Non-pigmented ciliary epithelial cell (primary cell): ENCODE measurements at places on chromosomes 12 and 14.

- DNase-seq = no peak
Measured at GRCh38 chr12:54017878-54018467, 9.2 kb downstream of the HOXC8 start.

DNA sequence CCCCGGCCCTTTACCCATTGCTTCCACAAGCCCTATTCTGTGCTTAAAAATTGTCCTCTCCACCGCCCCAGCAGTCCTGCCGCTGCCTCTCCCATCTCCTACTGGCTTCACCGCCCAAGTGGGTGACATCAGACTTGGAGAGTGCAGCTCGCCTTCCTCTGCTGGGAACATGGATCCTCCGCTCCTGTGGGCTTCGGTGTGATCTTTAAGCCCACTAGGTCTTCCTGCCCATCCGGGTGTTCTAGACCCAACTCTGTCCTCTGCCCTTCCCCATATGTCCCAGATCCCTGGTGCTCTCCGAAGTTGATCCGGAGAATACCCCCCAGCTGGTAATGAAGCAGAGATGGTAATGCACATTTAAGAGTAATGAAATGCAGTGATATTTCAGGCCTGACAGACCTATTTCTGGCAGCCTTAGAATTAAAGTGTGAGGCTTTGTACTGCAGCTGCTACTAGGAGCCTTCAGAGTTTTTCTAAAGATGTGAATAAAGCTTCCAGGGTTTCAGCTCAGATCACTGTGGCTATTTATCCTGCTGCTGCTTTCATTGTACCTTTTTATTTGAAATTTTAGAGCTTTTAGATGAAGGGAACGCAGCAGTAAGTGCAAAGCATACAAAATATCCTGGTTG lies 22.9 kb upstream of the CTDSP2 start:
- DNase-seq = no peak

GRCh38 chr12:51867371-51867770 lies 18.9 kb upstream of the FIGNL2 start:
- DNase-seq = no peak

- no peak for DNase-seq
Measured at GRCh38 chr14:29518335-29518734, 409.3 kb downstream of the PRKD1 start.

- no peak for DNase-seq
Measured at GRCh38 chr12:1978078-1978862, 26.0 kb downstream of the DCP1B start.

DNA sequence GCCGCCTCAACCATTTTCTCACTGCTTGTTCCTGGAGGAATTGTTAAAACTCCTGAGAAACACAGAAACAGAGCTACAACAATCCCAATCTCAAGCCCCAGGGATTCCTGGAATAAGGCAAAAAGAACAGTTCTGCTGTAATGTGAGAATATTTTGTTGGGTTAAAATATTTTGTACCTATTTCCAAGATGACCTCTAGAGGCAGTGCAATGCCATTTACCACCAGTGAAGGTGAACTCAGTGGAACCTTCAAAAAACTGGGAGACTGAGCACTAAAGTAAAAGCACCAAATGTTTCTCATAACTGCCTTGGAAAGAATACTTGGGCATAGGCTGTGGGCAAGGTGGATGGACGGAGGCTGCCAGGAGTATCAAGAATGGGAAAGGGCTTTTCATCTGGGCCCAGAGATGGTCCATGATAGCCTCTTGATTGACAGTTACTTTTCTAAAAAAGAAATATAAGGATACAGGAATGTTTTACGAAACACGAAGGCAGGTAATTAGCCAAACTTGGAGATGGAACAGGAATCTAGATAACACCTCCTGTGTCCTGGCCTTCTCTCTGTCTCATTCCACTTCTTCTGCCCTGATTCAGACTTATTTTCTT lies 334.0 kb upstream of the FLRT2 start:
- no peak for DNase-seq

DNA sequence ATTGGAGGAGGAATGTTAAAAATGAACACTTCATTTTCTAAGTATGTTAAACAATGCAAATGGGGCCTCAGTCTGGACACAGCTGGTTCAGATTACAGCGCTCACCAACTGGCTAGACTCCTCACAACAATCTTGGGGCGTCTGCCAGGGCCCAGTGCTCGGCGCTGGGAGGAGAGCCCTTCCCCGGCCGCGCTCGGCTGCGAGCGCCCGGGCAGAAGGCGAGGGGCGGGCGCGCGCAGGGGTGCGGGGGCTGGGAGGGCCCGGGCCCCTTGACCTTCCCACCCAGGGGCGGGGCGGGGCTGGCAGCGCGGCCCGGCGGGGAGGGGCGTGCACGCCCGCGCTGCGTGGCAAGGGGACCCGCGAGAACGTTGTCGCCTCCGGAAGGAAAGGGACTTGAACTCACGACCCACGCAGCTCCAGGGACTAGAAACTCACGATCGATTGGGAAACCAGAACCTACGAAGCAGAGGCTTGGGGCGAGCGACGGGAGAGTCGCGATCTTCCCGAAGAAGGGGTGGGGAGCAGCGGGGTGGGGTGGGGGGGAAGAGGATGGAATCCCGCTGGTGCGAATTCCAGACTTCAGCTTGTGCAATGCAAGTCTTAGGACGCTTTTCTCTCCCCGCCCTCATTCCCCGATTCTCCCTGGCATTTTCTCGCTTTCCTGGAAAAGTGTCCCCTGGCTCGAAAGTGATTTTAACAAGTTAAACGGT lies at the start of gene FBLN5:
Gene FBLN5, minus strand, starts transcription at position 220 of the 710 bp plus-strand sequence. CDS start 465 bp downstream, outside the sequence.
- no peak for DNase-seq

GRCh38 chr12:40834321-40834720 lies 142.1 kb downstream of the CNTN1 start:
- DNase-seq = no peak

- no peak for DNase-seq
Measured at GRCh38 chr12:27123642-27124041, 41.3 kb upstream of the C12orf71 start.

- DNase-seq = no peak
Measured at GRCh38 chr12:85568395-85569103, 267.7 kb downstream of the RASSF9 start.

DNA sequence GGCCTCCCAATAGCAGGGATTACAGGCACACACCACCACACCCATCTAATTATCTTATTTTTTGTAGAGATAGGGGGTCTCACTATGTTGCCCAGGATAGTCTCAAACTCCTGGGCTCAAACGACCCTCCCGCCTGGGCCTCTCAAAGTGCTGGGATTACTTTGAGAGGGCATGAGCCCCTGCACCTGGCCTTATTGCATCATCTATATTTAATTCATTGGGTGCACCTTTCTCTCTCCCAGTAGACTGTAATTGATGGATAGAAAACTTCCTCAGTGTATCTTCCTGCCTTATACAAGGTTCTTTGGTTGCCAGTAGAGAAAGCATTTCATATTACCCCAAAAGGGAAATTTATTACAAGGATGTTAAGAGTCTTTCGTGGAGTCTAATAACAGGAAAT lies 8.9 kb upstream of the MORN3 start:
- DNase-seq = no peak
